ENCODE measurements at places on chromosomes 1 and 21.
A peak's percentile ranks its signal among the peaks of the same experiment; 100 is the strongest.

DNA sequence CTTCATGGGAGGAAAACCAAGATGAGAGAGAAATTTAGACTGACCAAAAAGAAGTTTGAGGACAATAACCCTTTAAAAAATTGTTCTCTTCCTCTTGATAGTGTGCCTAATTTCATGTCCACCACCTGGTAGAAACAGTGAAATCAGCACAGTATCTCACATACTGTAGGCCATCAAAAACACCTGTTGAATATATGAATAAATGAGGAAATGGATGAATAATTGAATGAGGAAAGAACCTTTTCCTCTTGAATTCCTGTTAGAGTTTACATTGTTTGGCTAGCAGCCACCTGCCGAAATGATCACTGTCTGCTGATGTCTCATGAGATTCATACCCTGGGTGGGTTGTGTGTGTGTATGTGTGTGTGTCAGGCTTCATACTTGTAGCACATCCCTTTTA, 198.7 kb upstream of the PBX1 start:
- no peak for DNase-seq

- DNase-seq = no peak
Measured at GRCh38 chr1:93607814-93608186, 73.8 kb downstream of the BCAR3 start.

DNA sequence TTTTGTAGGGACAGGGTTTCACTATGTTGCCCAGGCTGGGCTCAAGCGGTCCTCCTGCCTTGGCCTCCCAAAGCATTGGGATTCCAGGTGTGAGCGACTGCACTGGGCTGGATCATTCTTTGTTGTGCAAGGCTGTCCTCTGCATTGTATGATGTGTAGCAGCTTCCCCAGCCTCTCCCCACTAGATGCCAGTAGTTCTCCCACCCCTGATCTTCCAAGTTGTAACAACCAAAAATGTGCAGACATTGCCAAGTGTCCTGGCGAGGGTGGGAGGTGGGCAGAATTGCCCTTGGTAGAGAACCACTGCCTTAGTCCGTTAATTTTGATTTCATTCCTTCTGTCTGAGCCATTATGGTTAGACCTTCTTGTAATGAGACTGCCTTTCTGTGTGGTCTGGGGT, 7.2 kb downstream of the GALNT2 start:
- no peak for DNase-seq

- no peak for DNase-seq
Measured at GRCh38 chr1:52592637-52593323, 9.4 kb upstream of the GPX7 start.

DNA sequence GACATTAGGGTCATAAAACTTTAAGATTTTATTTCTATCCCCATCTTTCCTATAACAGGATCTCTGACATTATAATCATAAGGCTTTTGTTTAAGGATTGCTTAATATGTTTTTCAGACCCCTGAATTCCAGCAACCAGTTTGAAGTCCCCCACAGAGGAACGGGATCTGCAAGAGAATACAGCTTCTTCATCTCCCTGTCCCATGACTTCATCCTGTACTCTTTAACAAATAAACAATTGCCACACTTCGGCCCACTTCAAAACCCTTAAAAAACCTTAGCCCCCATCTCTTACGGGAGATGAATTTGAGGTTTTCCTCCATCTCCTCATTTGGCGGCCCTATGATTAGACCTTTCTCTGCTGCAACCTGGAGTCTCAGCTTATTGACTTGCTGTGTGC, 35.8 kb downstream of the TESK2 start:
- no peak for DNase-seq

DNA sequence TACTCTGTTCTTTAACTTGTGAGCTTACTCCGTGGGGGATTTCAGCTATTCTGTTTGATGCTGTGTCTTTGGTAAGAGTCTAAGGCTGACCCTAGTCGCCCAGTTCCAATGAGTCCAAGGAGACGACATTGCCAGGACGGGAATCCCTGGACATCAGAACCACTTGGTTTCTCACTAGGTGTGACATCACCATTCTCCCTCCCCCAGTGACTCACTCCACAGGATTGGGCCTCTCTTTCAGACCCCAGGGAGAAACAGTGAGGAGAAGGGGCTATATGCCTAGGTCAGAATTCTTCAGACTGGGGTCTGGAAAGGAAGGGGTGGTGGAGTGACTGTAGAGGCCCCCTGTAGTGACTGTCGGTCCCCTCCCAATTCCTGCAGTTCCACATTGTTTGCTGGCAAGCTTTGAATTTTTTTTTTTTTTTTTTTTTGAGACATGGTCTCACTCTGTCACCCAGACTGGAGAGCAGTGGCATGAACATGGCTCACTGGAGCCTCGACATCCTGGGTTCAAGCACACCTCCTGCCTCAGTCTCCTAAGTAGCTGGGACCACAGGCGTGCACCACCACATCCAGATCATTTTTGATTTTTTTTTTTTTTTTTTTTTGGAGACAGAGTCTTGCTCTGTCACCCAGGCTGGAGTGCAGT, 21.3 kb downstream of the ALPL start:
- no peak for DNase-seq

- no peak for DNase-seq
Measured at GRCh38 chr21:33451634-33452071, 28.1 kb downstream of the TMEM50B start.

GRCh38 chr1:32825181-32825580, 7.7 kb downstream of the S100PBP start:
- no peak for DNase-seq

GRCh38 chr1:74853756-74854155, 120.8 kb downstream of the TYW3 start:
- DNase-seq = no peak

GRCh38 chr1:10696977-10697376, 99.5 kb downstream of the CASZ1 start:
- DNase-seq = no peak

DNA sequence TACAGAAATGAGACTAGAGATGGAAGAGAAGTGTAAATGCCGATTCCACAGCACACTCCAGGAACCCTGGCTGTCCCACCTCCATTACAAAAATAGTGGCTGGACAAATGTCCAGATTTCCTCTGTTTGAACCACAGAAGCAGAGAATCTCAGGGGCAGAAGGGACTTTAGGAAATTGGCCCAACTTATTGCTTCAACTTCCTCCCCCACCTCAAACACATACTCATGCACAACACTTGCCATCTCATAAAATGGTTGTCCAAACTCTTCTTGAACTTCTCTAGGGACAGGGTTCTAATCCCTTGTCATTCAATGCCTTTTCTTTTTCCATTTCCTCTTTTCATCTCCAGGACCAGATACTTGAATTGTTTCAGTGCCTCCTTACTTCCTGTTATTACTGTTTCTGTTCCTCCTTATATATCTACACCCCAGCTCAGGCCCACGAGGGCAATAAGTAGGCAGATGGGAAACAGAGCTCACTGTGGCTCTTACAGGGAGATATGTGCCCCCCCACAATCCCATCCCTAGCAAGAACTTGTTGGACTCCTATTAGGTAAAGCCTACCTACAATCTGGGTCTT, 8.5 kb upstream of the B4GALT3 start:
- DNase-seq = no peak

DNA sequence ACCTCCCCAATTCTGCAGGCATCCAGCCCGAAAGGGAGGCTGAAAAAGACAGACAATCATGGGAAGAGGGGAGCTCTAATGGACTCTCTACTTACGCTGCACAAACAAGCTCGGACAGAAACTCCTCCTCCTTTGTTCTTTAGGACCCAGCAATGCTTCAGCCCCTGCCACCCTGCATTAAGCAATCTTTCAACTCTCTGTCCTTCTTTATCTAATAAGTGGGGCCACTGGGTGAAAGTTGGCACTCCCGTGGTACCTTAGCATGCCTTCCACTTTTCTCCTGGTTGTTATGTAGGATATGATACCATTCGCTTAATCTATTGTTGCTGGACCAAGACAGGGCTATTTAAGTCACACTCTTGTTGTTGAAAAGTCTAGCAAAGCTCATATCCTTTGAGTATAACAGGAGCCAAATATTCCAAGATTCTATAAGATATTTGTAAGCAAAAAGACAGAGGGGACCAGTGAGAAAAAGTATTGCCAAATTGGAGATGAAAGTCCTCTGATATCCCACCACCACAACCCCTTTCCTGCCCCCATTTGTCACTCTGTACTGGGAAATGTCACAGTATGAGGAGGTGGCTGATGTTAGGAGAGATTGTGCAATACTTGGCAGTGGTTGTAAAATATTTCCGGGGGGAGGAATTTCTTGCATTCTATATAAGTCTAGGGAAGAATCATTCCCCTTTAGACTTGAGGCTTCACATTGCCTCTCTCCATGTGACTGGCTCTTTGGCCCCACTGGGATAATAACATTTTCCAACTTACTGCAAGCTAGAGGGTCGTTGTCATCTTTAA, 137.3 kb upstream of the GJB5 start:
- DNase-seq = no peak

DNA sequence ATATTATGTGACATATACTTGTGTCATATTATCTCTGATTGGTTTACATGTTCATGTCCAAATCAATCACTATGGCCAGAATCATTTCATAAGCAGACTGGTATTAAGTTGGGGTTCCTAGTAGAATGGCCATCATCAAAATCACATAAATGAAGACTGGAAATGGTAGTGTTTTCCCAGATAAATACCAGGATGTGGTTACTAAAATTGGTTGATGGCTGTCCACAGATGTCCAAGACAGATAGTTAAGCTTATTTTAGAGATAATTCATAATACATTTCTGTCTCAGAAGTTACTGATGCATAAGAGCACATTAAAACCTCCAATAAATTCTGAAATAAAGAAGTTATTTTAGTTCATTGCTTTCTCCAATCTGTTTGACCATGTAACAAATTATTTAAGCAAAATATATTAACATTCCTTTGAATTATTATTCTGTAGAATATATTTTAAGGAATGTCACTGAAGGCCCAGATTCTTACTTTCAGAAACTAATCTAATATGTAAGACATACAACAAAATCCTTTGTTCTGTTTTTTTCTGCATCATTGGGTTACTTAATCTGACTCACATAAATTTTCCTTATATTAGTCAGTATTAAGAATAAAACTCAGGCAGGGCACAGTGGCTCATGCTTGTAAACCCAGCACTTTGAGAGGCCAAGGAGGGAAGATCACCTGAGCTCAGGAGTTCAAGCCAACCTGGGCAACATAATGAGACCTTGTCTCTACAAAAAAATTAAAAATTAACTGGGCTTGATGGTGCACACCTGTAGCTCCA, 483.9 kb downstream of the PTPRC start:
- peak; percentile 50 for DNase-seq

GRCh38 chr1:86787621-86788020, 83.2 kb downstream of the SH3GLB1 start:
- DNase-seq = no peak

- DNase-seq = no peak
Measured at GRCh38 chr1:223641523-223642039, 23.9 kb downstream of the CAPN8 start.
